ENCODE measurements at places on chromosomes 11 and 22.

DNA sequence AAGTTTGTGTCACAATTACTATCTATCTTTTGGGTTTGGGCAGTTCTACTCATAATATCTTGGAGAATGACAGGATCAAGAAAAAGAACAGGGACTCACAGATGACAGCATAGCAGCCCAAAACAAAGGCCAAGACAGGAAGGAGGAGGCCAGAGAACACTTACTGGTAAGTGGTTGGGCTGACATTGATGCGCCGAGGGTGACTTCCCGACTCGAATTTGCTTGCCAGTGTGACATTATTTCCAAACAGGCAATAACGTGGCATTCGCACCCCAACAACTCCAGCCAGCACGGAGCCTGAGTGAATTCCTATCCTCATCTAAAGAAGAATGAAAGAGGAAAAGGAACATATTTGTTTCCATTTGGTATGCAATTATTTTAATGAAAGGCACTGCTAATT lies 309.9 kb downstream of the GUCY1A2 start:
- peak; percentile 21 for DNase-seq

DNA sequence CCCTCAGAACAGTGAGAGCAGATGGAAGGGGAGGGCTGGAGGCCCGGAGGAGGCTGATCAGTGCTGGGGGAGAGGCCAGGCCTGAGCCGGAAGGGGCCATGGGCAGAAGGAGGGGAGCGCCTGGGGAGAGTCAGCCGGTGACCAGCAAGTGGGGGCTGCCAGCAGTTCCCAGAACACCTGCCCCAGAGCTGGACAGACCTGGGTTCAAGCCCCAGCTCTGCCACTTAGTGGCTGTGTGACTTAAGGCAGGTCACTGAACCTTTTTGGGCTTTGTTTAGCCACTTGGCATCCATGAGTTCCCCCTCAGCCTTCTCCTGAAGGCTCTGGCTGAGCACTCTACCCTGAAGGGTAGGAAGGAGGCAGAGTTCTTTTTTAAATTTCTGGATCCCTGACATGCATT lies 17.4 kb downstream of the WNT11 start:
- DNase-seq: no peak

DNA sequence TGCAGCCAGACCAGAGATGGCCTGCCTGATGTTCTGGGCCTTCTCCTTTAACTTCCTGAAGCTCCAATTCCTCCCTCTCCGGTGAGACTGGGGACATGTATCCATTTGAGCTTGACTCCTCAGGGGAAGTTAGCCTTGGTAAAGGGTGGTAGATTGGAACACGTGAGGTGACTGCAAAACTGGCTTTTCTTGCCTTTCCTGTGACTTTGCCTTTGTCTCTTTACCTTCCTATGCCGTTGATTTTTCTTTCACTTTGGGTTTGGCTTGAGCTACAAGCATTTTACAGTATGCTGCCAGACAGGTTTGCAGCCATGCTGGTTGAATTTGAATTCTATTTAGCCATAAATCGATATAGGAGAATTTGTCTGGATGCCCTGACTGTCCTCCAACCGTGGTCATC lies 16.8 kb upstream of the GLYATL1 start:
- no peak for DNase-seq

GRCh38 chr22:42315392-42315756 lies 44.9 kb upstream of the TCF20 start:
- DNase-seq: no peak

Measured in ELF-1 (cell line).